ENCODE measurements at places on chromosomes 1 and 21.
A peak's percentile ranks its signal among the peaks of the same experiment; 100 is the strongest.

DNA sequence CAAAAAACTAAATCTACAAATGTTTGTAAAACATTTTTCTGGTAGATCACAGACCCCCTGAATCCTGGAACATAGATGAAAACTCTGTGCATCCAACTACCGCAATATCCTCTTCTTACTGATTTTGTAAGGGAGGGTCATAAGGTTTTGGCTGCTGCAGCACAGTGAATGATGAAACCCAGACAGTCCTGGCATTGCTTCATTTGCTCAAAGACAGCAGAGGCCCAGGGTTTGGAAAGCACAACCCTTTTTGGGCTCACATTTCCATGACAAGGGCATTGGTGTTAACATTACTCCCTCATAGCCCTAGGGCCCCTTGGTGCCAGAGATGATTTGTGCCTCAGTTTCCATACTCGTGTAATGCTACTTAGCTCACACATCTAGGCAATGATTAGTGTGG is 51.2 kb downstream of the PLXNA2 start:
- DNase-seq, result no peak

- DNase-seq, result no peak
Measured at GRCh38 chr1:168234846-168235547, 9.2 kb downstream of the SFT2D2 start.

GRCh38 chr1:235857756-235858155 is 8.9 kb downstream of the LYST start:
- no peak for DNase-seq

- DNase-seq, result peak; percentile 68
Measured at GRCh38 chr21:37207441-37208009, 59.6 kb downstream of the VPS26C start.

DNA sequence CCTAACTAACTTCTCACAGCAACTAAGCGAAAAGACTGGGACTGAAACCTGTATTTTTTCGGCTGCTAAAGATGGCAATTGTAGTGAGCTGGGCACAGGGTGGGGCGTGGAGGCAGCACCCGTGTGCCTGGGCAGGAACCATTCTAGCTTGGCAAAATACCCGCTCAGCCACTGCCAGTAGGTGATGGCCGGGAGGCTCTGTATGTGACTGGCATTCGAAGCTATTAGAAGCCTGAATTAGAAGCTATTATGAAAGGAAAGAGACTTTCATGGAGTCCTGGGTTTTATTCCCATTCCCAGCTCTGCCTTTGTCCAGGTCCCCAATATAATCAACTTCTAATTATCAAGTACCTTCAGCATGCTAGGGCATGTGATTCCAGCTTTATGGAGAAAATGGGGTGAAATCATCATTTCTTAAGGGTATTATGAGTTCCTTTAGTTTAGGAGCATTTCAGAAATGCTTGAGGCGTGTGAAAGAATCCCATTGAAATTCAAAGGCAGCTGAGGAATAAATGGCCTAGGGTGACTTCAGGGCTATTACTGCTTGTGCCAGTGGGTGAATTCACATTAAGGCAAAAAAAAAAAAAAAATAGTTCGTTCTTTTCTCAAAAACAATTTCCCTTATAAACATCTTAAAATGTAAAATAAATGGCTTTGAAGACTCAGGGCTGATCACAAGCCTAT is 125.6 kb downstream of the KCNN3 start:
- no peak for DNase-seq

GRCh38 chr1:50295566-50295965 is 127.7 kb downstream of the DMRTA2 start:
- DNase-seq, result no peak

- DNase-seq, result no peak
Measured at GRCh38 chr1:8299963-8300362, 18.0 kb upstream of the SLC45A1 start.

DNA sequence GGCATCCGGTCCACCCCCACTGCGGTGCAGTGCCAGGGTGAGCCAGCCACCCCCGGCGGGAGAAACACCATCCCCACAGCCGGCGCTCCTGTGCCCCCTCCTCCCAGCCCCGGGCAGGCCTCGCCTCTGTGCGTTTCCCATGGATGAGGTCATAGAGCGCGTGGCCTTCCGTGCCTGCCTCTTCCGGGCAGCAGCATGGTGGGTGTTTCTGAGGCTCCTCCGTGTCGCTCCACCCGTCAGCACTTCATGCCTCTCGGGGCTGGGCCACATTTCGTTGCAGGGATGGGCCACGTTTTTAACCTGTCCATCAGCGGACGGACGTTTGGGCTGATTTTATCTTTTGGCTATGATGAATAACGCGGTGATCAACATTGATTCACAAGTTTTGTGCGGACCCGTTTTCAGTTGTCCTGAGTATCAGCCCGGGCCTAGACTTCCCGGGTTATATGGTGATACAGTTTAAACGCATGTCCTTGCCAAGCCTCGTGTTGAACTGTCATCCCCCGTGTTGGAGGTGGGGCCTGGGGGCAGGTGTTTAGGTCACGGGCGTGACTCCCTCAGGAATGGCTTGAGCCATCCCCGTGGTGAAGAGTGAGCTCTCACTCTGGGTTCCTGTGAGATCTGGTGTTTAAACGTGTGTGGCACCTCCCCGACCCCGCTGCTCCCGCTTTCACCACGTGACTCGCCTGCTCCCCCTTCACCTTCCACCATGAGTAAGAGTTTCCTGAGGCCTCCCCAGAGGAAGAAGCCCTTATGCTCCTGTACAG is 64.8 kb downstream of the SLX9 start:
- DNase-seq, result no peak

DNA sequence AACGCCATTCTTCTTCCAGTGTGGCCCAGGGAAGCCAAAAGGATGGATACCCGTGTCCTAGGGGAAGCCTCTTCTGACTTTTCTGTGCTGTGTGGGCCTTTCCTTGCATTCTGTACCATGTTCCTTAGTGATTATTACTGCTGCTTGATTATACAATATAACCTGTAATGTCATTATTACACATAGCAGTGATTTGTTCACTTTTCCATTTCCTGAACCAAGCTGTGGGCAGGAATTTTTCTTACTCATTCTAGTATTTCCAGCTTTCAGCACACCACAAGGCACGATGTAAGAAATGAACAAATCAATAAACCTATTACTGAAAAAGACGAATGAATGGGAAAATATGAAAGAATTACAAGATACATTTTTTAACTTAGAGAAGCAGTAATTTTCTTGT is 8.4 kb upstream of the USP33 start:
- no peak for DNase-seq

- DNase-seq, result no peak
Measured at GRCh38 chr1:25217015-25217414, 15.3 kb downstream of the SYF2 start.

GRCh38 chr1:214369364-214369763 is 88.4 kb downstream of the SMYD2 start:
- DNase-seq, result no peak

GRCh38 chr1:61356995-61357394 is 274.6 kb downstream of the NFIA start:
- DNase-seq, result no peak

DNA sequence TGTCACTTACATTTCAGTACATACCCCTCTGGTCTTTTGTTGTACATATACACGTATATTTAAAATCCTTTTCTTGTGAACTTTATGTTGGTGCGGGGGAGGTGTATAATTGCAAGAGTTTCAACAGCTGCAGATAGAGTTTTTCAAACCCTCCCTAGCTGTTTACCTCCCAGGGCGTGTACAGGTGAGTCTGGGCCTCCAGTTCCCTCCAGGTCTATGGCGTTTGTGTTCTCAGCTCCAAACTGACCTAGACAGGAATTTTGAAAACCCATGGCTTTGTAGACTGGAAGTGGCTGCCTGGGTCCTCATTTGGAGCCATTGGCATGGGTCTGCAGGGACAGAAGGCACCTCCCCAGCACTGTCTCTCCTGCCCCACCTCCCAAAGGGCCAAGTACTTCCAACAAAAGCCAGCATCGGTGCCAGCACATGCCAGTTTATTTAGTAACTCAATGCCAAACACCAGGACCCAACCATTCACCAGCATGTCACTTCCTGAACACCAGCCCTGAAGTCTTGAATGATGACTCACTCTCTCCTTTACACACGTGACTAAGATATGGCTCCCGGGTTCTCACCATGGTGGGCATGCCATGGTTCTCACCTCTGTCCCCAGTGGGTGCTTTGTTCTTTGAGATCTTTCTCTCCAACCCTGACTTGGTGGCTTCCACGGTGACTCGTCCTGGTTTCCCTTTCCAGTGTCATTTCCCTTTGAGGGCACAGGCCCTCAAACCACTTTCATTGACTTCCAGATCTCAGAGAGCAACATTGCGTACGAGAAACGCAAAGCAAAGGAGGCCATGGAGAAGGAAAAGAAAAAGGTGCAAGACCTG is 57.3 kb upstream of the EFHD2 start:
- no peak for DNase-seq

GRCh38 chr1:165376041-165376810 is 19.7 kb upstream of the LMX1A start:
- no peak for DNase-seq

DNA sequence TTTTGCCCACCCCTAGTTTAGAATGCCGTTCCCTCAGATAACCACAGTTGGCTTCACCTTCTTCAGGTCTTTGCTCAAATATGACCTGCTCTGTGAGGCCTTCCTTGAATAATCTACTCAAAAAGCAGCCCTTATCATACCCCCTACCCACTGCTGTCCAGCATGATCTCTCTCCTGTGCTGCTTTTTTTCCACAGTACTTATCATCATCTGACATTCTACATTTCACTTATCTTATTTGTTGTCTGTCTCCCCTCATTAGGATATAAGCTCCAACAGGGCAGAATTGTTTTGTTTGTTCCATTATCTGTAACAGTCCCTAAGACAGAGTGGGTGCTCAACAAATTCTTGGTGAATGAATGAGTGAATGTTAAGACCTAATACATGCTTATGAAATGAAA is 18.1 kb downstream of the USP24 start:
- DNase-seq, result no peak

DNA sequence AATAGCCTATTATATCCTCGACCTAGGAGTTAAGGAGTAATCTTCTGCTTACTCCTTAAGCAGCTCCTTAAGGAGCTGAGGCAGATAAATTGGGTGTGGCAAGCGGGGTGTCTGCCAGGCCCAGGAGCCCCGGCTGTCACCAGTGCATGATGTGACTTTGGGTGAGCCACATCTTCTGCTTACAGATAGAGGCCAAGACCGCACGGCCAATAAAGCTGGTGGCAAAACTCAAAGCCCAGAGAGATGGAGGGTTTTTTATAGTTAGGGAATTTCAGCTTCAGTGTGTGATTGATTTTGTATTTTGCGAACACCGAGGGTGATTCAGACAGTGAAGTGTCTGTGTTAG is 9.8 kb downstream of the MX2 start:
- DNase-seq, result no peak

DNA sequence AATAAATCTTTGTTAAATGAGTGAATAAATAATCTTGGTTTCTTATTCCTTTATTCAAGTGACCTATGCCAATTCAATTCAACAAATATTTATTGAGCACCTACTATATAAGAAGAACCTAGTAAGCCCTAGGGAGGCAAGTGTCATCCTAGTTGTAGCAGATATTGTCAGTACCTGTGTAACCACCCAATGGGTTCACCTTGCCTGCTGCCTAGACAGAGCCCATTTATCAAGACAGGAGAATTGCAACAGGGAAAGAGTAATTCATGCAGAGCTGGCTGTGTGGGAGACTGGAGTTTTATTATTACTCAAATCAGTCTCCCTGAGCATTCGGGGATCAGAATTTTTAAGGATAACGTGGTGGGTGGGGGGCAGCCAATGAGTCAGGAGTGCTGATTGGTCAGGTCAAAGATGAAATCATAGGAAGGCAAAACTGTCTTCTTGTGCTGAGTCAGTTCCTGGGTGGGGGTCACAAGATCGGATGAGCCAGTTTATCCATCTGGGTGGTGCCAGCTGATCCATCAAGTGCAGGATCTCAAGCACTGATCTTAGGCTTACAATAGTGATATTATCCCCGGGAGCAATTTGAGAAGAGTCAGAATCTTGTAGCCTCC is 53.8 kb upstream of the KCNA3 start:
- no peak for DNase-seq

Data from GM06990 (cell line).